ENCODE measurements at places on chromosomes 16 and 17.

GRCh38 chr17:31481783-31482081 lies 90.3 kb downstream of the RAB11FIP4 start:
- no peak for DNase-seq

GRCh38 chr17:34762078-34762477 lies 182.7 kb downstream of the TMEM132E start:
- no peak for DNase-seq

GRCh38 chr17:57453841-57454425 lies 197.6 kb downstream of the MSI2 start:
- DNase-seq: no peak

GRCh38 chr17:55898195-55898594 lies 147.3 kb downstream of the PCTP start:
- DNase-seq: no peak

DNA sequence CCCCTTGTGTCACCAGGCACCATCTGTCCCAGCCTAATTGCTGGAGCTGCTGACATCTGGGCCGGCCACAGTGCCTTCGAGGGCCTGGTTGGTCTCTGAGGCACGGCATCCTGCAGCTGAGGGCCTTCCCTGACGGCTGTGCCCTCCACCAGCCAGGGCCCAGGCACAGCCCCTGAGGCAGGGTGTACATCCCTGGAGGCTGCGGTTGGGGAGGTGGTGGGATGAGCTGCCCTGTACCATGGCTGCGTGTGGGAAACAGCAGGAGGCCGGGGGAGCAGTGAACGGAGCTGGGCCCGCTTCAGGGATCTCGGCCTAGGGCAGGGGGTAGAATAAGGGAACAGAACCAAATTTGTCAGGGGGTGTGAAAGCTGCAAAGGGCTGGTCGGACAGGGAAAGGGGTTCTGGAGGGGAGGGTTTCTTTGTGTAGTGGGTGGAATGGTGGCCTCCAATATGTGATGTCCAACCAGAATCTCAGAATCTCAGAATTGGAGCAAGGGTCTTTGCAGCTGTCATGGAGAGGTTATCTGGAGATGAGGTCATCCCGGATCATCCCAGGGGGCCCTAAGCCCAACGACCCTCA lies 10.0 kb upstream of the SLC38A10 start:
- no peak for DNase-seq

DNA sequence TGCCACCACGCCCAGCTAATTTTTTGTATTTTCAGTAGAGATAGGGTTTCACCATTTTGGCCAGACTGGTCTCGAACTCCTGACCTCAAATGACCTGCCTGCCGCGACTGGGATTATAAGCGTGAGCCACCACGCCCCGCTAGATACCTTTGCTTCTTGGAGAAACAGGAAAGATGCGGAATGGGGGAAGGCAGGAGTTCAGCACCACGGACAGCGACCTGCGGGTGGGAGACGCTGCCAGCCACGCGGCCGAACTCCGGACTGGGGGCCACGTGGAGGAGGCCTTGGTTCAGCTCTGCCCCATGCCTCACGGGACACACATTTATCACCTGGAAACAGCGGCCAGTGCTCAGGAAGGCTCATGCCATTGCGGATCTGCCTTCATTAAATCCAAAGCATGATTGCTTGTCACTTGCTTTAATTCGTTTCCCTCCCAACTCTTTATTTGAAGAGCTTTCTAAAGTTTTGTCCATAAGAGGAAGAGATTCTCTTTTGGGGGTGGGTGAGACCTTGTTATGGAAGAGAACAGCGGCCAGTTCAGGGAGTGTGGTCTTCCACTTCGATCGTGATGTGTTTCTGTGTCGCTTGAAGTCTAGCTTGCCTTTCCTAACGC lies 219.9 kb downstream of the ENGASE start:
- DNase-seq: peak; percentile 35

- no peak for DNase-seq
These were observed 8.4 kb downstream of the CCL16 start for GRCh38 chr17:35972945-35973332.

GRCh38 chr16:66054095-66054494 lies 312.4 kb upstream of the CDH5 start:
- DNase-seq: no peak

DNA sequence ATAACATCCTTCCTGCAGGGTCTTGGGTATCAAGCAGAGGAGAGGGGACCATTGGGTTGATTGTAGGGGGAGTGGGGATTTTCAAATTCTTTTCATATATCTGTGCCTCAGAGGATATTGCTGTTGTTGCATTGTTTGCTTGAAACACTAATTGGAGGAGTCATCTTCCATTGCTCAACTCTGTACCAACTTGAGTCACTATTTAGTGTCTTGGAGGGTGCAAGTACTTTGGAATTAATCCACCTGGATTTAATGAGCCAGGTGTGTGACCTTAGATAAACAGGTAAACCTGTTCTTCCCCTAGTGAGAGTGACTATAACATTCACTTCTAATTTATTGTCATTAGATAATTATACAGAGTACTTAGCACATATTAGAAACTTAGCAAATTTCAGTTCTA lies 151.3 kb upstream of the CNTNAP4 start:
- DNase-seq: no peak

DNA sequence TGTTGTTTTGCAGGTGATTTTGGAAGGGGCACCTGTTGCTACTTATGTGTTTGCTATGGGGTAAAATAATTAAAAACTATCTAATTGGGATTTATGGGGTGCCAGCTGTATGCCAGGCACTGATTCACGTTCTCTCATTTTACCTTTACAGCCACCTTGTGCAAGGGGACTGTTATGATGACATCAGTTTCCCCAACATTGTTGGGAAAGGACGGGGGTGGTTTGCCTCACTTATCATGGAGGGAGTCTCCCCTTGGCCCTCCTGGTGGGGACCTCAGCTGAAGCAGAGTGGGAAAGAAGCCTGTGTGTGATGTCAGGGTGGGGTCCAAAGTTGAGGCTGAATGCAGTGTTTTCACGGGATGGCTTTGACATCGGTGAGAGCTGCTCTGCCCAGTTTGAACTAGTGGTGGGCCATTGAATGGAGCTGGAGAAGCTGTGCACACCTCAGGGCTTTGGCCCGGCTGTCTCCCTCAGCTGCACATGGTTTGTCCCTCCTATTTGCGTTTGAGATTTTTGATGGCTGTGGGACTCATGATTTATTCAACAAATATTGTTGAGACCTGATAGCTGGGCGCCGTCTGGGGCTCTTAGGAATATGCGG lies 36.1 kb downstream of the CMIP start:
- no peak for DNase-seq

DNA sequence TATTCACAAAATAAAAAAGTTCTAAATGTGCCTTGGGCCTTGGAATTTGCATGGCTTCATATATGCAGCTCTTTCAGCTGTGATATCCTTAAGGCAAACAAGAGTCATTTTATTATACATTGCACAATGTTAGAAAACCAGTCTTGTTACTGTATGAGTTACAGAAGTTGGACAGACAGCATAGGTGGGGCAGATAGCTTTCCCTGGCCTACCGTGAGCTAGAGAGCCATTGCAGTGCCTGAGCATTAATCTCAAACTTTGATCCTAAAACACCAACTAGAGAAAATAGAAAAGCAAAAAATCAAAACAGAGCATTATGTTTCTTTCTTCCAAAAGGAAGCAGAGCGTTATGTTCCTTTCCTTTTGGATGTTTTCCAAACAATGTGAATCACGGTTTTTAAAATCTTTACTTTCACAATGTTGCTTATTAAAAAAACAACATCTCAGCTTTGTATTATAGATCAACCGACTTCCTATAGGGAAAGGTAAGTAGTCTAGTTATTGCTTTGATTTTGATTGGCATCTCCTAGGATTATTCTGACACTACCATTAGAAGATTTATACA lies 32.2 kb downstream of the ARHGAP44 start:
- DNase-seq: no peak

DNA sequence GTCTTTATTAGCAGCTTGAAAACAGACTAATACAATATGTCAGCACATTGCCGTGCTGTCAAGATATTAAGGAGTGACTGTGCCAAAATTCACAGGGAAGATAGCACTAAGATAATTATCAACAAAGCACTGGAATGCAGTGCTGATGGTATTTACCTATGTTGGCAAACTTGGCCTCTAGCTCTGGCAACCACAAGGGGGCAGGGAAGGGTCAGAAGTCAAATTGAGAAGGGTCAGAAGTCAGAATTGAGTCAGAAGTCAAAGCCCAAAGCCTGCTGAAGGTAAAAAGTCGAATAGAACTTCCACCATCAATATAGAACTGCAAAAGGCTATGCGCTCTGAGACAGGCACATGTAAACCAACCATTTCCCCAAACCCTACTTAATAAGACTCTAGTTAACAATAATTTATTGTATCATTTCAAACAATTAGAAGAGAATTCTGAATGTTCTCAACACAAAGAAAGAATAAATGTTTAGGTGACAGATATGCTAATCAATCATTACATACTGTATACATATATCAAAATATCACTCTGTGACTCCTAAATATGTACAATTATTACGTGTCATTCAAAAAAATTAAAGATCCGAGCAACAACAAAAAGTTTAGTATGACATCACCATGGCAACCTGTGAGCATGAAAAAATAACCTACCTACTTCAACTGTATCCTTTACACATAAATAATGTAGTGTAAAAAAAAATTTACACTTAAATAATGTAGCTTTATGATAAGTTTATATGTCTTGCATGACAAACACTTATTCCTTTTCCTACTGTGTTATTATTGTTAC lies 916.1 kb downstream of the KCNJ2 start:
- peak; percentile 13 for DNase-seq

GRCh38 chr16:27485126-27485525 lies 64.6 kb downstream of the GTF3C1 start:
- DNase-seq: no peak

DNA sequence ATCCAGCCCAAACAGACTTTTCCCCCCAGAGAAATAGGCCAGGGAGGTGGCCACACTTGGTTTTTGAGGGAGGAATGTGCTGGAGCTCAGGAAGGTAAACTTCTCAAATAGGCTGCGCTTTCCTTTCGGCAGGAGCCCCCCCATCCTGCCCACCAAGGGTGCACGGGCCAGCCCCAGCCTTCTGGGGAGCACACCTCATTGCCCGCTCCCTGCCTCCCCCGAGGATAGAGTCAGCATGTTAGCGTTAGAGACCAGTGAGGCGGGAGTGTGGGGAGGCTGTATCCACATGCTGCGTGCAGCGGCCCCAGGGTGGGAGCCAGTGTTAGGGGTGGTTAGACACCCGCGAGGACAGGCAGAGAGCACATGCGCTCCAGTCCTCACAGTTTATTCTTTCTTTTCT lies 42.3 kb downstream of the PIPOX start:
- no peak for DNase-seq

DNA sequence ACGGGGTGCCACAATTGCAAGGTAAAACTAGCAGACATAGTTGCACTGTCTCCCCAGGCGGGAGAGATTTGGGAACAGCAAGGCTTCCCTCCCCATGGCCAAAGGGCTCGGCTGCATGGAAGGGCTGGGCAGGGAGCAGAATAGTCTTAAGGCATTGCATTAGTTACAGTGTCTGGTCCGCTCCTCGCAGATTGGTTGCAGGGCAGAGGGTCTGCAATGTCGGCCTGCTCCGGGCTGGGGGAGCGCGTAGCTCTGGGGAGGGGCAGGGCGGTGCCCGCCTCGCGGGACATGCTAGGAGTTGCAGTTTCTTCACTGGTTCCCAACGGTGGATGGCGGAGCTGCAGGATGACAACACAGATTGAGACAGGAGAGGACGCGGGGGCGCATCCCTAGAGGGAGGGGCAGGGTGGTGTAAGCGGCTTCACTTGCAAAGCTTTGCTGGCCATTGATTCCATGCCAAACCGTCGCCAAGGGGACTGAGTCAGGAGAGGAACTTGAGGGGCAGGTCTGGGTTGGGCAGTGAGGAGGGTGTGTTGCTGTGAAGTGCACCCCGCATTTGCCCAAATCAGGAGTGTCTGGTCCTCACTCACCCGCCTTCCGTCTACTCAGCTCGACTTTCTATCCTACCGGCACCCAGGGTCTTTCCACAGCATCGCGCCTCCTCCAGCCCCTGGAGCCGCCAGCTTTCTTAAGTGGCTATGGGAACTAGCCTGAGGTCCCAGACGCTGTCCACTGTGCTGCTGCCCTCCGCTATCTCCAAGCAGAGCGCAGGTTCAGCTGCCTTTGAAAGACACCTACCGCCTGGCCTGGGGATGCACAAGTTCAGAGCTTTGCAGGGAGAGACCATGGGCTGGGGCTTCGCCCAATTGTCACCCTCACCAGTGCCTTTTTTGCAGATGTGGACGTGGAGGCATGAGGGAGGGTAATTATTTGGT lies 1748.9 kb downstream of the TP53TG3F start:
- DNase-seq: no peak

DNA sequence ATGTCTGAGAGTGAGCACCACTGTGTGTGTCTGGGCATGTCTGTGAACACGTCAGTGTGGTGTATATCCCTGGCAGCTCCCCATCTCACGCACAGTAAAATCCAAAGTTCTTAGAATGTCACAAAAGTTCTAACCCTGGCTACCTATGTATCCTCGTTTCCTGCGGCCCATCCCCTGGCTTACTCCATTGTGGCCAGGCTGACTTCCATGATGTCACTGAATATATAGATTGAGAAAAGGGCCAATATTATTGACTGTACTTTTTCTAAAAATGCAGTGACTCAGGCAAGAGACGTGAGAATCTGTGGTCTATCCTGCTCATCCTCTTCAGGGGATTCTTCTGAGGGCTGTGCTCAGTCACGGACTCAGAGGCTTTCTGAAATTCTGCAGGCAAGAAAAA lies 963 bp upstream of the METTL22 start:
- DNase-seq: no peak

DNA sequence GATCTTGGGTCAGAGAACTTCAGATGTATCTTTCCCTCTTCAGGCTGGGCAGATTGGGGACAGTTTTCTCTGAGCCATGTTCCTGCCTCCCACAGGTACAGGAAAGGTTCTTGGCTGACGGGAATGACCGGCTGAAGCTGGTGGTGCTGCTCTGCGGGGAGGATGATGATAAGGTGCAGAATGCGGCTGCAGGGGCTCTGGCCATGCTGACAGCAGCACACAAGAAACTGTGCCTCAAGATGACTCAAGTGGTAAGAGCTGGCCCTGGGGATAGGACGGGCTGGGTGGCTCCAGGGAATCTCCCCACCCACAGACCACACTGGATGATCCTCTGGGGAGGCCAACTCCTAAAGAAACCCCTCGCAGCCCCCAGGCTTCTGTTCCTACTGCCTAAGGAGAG lies 10.9 kb downstream of the SLC35G3 start:
- DNase-seq: peak; percentile 61

DNA sequence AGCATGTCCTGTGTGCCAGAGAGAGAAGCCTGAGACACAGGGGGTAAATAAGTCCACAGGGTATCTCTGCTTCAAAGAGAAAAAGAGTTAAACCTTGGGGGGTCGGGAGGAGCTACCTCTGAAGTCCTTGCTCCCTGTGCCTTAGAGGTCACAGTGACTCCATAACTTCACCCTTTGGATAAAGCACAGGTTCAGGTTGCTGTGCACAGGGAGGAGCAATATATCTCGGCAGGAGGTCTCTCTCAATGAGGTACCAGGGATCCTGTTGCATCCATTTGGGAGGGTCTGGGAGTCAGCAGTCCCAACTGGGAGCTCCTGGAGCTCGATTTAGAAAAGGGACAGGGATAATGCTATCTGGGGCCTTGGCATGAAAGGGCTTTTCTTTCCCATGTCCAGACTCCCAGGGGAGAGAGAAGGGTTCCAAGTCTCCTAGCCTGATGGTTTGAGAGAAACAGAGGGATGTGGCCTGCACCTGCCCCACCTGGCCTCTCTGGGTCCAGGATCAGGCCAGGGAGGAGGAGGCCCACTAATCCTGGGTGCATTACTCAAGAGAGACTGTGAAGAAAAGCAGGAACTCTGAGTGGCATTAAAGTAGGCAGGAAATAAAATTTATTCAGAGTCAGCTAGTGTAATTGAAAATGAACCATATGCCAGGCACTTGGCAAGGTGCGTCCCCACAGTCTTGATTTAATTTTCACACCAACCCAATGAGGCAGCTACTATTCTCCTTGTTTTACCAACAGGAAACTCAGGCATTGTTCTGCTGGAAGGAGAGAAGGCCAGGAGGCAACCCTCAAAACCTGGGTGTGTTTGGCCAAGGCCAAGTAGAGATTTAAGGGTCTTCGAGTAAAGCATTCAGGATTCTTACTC lies 40.7 kb downstream of the CUEDC1 start:
- no peak for DNase-seq
